Ascending aorta (tissue), 2 donors: ENCODE measurements at places on chromosomes 16 and 17. TPM values are rescaled to one million over a fixed set of nuclear protein-coding genes. Genes with fewer than 3 reads are reported as not detected.

GRCh38 chr16:2784358-2785100 lies 2.8 kb downstream of the PRSS33 start:
- no peak for DNase-seq

Gene HSD17B2
- total RNA-seq, result not detected

Gene KRT17
- total RNA-seq, result 14.8 TPM

- no peak for DNase-seq
These were observed 19.1 kb downstream of the GPR142 start for GRCh38 chr17:74386386-74386785.

Gene CDH13
- 160 TPM for total RNA-seq

Gene DPEP1
- total RNA-seq, result not detected

DNA sequence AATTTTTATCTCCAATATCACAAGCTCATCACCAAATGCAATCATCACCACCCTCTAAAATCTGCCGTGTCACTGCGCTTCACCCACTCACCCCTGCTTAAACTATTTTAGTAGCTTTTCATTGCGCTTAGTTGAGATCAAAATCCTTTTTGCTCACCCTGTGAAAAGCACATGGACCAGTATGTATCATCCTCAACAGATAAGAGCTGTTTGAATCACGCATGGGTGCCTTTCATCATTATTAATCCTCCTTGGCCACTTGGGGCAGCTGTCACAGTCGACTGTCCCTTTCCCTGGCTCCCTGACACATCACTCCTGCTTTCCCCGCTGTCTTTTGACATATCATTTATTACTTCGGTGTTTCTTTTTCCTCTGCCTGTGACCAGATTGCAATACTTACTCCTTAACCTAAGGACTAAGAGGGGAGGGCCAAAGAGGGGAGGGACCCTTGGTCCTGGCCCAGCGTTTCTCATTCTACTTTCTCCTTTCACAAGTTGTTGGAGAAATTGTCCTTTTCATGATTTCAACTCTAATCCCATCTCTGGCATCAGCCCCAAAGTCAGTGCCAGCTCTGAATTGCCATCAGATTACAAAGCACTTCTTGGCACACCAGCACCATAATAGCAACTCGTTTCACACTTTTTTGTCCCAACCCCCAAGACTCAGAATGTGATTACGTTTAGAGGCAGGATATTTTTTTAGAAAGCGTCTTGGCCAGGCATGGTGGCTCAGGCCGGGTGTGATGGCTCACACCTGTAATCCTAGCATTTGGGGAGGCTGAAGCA lies 8.6 kb upstream of the KDM6B start:
- no peak for DNase-seq

GRCh38 chr17:68591583-68591982 lies 9.6 kb downstream of the FAM20A start:
- no peak for DNase-seq

DNA sequence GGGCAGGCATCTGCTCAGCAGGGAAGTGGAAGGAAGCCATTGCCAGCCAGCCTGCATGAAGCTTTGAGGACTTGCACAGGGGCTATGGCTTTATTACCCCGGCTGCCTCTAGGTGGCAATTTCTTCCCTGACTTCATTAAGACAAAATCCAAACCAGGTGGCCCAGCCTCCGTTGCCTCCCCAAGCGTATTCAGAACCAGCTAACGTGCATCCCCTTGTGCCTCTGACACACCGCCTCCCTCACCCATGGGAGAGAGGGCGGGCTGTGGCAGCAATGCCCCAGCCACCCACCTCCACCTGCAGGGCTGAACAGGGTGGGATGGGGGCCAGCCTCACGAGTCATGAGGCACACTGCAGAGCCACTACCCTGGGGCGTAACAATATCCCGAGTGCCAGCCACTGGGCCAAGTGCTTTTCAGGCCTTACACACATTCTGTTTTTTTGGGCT lies 6.8 kb downstream of the KIFC3 start:
- DNase-seq, result no peak

- no peak for DNase-seq
These were observed 345 bp downstream of the EMC8 start for GRCh38 chr16:85798901-85799496.

DNA sequence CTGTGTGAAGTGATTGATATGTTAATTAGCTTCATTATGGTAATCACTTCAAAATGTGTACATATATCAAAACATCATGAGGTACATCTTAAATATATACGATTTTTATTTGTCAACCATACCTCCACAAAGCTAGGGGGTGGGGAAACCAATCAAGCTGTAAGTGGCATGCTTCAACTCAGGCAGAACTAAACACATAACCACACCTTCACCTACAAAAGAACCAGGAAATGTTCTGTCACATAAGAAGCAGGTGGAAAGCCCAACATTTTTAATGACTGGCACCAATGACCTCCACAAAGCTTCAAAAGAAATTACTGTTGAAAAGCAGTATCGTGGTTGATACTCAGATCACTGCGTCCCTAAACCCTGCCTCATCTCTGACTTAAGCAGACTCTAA lies 867.7 kb upstream of the EEF2KMT start:
- DNase-seq, result no peak

- DNase-seq, result no peak
These were observed 15.0 kb downstream of the GINS2 start for GRCh38 chr16:85673529-85674417.

DNA sequence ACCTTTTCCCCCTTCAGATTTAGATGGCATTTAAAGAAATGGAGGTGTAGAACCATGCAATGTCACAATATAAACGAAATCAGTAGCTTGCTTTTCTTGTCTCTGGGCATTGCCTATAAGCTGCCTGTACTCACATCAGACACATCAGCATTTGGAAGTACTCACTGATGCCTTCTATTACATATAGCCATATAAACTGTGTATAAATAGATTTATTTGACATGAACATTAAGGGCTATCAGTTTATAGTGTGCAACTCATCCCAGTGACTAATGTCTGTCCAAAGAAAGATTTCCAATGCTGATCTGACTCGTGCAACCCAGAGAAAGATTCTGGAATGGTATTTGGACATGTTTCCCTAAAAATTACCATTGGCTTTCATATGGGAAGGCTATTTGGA lies 417.9 kb upstream of the MAF start:
- no peak for DNase-seq

- DNase-seq, result no peak
These were observed 1.8 kb downstream of the CCDC78 start for GRCh38 chr16:724188-725040.

- no peak for DNase-seq
These were observed 11.8 kb downstream of the CSF3 start for GRCh38 chr17:40026816-40027613.

DNA sequence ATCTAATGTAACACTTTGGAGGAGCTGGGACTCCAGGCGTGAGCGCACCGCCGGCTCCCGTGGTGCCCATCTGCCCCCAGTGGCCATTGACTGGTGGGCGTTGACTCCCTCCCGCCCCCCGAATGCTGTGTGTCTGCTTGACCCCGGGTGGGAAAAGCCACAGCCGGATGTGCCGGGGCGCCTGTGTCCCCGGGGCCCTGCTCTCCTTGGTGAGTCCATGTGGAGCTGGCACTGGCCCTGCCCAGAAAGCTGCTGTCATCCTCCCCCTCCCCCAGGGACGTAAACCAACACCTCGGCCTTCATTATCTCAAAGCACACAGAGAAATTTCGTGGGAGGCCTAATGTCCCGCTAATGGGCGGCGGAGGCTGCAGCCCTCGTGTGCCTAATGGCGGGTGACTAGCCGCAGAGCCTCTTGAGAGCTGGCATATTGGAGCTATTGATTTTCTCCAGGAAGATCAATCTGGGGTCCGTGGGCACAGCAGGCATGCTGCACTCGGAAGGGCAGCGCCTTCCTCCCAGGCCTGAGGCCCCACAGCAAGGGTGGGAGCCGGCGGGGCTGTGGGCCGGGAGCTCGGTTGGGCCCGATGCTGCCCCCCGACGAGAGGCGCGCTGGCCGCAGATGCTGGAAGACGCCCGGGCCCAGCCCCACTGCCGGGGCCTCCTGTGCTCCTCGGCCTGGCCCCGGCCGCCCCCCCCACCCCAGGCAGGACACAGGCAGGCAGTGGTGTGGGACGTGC lies 4.0 kb upstream of the PERCC1 start:
- no peak for DNase-seq

DNA sequence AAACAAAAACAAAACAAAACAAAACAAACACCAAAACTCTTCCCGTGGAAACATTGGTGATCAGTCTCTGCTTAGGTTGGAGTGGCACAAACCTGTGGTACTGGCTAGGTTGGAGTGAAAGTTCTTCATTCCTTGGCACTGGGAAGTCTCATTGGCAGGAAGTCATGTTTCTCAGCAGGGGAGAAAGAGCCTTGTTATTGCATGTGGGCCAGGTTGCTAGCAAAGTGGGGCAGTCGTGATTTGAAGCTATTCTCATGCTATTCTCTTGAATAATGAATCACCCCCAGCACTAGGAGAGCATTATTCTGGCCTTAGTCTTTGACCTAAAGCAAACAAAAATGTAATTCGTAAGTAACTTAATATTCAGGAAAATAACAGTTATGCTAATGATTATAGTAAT lies 24.3 kb upstream of the B4GALNT2 start:
- DNase-seq, result no peak

Gene SLFN14
- total RNA-seq, result not detected

Gene GNGT2
- total RNA-seq, result not detected

GRCh38 chr16:75222271-75222783 lies 3.5 kb downstream of the CTRB1 start:
- DNase-seq, result peak; percentile 73

GRCh38 chr17:5511401-5512225 lies 25.2 kb downstream of the MIS12 start:
- no peak for DNase-seq
